ENCODE measurements at places on chromosomes 11 and 22. TPM values are rescaled to one million over a fixed set of nuclear protein-coding genes. Genes with fewer than 3 reads are reported as not detected.
A peak's percentile ranks its signal among the peaks of the same experiment; 100 is the strongest.

- no peaks in the 10 kb centered on the region for H3K4me1 ChIP-seq
- no peak overlapping the region for H3K27ac ChIP-seq
- H3K27me3 ChIP-seq = no peaks in the 10 kb centered on the region
- H3K36me3 ChIP-seq = no peaks in the 10 kb centered on the region
- H3K4me3 ChIP-seq = no peak overlapping the region
These were observed 6.9 kb downstream of the OR10V1 start for GRCh38 chr11:59706518-59707285.

DNA sequence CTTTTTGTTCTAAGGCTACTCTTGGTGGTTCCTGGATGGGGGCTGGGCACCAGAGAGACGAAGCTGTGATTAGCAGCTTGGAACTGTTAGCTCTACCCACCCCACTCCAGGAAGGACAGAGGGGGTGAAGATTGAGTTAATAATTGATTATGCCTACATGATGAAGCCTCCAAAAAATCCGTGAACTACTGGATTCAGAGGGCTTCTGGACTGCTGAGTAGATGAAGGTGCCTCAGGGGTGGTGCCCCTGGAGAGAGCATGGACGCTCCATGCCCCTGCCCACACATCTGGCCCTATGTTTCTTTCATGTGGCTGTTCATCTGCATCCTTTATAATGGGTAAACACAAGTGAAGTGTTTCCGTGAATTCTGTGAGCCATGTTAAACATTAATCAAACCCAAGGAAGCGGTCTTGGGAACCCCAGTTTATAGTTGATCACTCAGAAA is 47.3 kb upstream of the CYP2D6 start:
- no peaks in the 10 kb centered on the region for H3K4me1 ChIP-seq
- no peak overlapping the region for H3K27ac ChIP-seq
- DNase-seq = no peak
- H3K36me3 ChIP-seq = peaks cover 15% of the 10 kb centered on the region

DNA sequence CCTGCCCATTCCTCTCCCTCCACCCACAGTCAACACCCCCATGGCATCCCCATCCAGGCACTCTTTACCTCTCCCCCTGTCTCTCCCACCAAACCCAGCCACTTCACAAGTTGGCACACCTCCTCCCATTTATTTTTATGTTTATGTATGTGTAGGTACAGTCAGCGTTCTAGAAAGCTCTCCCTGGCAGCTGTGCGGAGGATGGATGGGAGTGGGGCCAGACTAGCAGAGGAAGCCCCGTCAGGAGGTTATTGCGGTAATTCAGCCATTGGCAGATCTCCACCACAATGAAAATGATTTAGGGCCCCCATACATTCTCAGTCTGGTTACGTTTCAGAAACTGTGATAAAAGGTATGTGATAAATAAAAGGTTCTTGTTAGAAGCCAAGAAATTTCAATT is 51.3 kb downstream of the BTG4 start:
- H3K4me3 ChIP-seq = no peak overlapping the region
- DNase-seq = no peak
- no peaks in the 10 kb centered on the region for H3K27me3 ChIP-seq
- H3K4me1 ChIP-seq = no peaks in the 10 kb centered on the region
- H3K27ac ChIP-seq = no peak overlapping the region
- H3K36me3 ChIP-seq = no peaks in the 10 kb centered on the region

DNA sequence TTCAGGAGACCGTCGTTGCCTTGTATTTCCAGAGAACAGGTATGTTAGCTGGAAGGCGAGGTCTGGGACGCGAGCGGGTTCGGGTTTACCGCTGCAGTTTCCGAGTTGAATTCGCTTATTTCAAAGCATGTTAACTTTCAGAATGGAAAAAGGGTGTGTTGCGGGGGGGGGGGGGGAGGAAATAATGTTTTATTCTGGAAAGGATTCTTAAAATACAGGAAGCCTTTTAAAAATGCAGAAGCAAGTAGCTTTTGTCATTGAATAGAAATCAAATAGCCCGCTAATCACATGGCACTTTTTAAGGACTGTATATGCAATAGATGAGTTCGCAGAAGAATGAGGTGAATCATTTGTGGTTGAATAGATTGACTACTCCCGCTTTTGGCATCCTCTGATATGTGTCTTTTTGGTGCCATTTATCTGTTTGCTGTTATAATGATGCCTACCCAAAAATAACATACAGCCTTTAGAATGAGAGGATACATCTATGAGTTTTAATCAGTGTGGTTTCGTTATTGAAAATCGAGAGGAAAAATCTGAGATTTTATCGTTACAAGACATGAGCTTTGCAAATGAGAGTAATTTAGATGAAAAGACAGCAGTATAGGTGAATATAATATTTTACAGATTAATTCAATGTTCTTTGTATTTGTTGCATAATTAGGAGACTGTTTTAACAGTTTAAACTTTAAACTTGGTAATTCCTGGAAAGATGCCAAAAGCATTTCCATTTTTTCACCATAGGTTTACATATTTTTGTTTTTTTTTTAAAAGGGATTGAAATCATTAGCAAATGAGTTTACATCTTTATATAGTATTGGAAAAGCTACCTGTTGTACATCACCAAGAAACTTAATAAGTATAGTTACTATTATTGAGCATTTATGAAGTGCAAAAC is 1.7 kb downstream of the PDE3B start:
- H3K27ac ChIP-seq = peak overlapping the region; percentile 94
- no peaks in the 10 kb centered on the region for H3K36me3 ChIP-seq
- no peak for DNase-seq
- no peaks in the 10 kb centered on the region for H3K27me3 ChIP-seq
- H3K4me3 ChIP-seq = peak overlapping the region; percentile 81

- H3K4me1 ChIP-seq = no peaks in the 10 kb centered on the region
- H3K27ac ChIP-seq = peak within 1 kb of the TSS; percentile 95
- peak; percentile 79 for DNase-seq
These were observed at the start of gene APBB1 for GRCh38 chr11:6419009-6419631. APBB1 (minus strand) TSS chr11:6419094; CDS start chr11:6411347, 7,747 bp downstream.

- H3K36me3 ChIP-seq = no peaks in the 10 kb centered on the region
- no peaks in the 10 kb centered on the region for H3K4me1 ChIP-seq
- DNase-seq = peak; percentile 53
- H3K4me3 ChIP-seq = no peak overlapping the region
- no peak overlapping the region for H3K27ac ChIP-seq
- H3K27me3 ChIP-seq = peaks cover 47% of the 10 kb centered on the region
These were observed 1.5 kb downstream of the IFITM5 start for GRCh38 chr11:297586-298405.

The APOA4 gene
- total RNA-seq = not detected

GRCh38 chr11:118998822-118999221 is 884 bp downstream of the CENATAC start:
- no peaks in the 10 kb centered on the region for H3K27me3 ChIP-seq
- no peak for DNase-seq
- peak overlapping the region; percentile 94 for H3K4me3 ChIP-seq
- no peak overlapping the region for H3K27ac ChIP-seq
- peaks cover 18% of the 10 kb centered on the region for H3K4me1 ChIP-seq
- H3K36me3 ChIP-seq = peaks cover 37% of the 10 kb centered on the region

DNA sequence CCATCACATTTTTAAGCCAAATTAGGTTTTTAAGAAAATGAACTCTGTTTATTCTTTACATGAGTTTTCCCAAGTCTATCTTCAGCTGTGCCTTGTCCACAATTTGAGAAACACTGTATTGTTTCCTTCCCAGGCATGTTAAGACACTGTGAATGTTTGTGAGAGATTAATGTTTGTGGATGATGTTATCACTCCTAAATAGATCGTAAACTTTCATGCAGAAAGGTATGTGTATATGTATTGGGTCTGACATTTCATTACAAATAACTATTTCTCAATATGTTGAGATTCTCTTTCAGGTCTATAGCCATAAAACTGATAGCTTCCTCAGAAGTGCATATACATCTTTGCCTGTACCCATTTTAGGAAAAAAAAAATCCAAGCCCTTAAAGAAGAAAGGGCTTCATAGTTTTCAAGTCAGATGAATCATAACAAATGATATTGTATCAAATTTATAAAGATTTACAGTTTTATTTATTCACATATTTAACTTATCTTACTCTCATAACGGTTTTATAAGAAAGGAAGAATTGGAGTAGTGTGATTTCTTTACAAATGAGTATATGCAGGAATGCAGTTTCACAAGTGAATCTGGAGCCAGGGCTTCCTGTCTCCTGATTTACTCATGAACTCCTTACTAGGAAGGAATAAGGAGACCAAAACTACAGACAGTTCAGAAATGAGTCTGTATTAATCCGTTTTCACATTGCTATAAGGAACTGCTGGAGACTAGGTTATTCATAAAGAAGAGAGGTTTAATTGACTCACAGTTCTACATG is 11.2 kb downstream of the OR8D1 start:
- H3K27me3 ChIP-seq = no peaks in the 10 kb centered on the region
- no peak overlapping the region for H3K4me3 ChIP-seq
- H3K4me1 ChIP-seq = no peaks in the 10 kb centered on the region
- no peak overlapping the region for H3K27ac ChIP-seq
- DNase-seq = no peak

GRCh38 chr11:36306888-36307287 is 10.8 kb downstream of the PRR5L start:
- H3K4me1 ChIP-seq = no peaks in the 10 kb centered on the region
- H3K4me3 ChIP-seq = no peak overlapping the region
- H3K27ac ChIP-seq = no peak overlapping the region
- DNase-seq = no peak

DNA sequence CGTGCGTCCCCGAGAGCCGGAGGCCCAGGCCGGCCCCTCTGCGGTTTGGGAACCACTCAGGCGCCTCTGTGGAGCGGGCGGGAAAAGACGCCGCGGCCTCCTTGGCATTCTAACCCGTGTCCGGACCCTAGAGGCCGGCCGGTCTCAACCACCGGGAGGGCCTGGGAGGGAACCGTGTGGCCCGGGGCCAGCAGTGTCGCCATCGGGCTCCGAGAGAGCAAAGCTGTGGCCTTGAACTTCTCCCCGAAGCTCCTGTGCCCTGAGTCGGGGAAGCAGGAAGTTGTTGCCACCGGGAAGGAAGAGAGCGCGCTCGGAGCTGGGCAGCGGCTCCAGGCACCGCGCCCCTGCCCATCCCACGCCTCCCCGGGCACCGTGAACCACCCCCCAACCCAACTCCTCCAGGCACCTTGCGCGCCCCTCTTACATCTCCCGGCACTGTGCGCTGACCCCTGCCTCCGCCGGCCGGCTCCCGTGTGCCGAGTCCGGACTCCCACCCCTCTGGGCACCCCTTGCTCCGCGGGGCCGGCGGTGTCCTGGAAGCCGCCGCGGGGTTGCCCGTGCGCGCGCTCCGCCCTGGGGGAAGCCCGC is 80.0 kb upstream of the PPARA start:
- no peaks in the 10 kb centered on the region for H3K27me3 ChIP-seq
- peak overlapping the region; percentile 75 for H3K4me3 ChIP-seq
- peak; percentile 82 for DNase-seq
- no peaks in the 10 kb centered on the region for H3K36me3 ChIP-seq
- H3K4me1 ChIP-seq = peaks cover 60% of the 10 kb centered on the region

The VSIG2 gene
- 4.8 TPM for total RNA-seq

The USP2 gene
- 108 TPM for total RNA-seq

DNA sequence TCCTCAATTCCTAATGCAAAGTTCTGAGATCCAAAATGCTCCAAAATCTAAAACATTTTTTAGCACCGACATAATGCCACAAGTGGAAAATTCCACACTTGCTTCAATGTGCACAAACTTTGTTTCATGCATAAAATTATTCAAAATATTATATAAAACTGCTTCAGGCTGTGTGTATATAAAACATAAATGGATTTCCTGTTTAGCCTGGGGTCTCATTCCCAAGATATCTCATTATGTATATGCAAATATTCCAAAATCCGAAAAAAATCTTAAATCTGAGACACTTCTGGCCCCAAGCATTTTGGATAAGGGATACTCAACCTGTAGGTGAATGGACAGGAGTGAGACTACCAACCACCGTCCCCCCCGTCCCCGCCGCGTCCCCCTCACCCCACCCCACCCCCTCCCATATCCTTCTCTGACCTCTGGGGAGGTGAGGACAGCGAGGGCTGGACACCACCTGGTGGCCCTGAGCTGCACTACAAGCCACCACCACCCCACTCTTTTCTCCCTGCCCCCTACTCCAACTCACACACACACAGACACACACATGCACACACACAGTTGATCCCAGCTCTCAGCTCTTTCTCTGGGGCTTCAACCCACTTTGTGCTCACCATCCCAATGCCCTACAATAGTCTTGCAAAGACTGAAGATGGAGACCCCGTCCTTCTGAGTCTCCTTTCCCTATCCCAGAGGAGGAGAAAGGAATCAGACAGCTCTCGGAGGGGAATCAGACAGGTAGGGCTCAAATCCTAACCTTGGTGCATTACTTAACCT is 101.0 kb downstream of the PDE2A start:
- no peak for DNase-seq
- no peak overlapping the region for H3K27ac ChIP-seq
- H3K36me3 ChIP-seq = peaks cover 5% of the 10 kb centered on the region
- no peak overlapping the region for H3K4me3 ChIP-seq

- no peak overlapping the region for H3K4me3 ChIP-seq
- no peak overlapping the region for H3K27ac ChIP-seq
- peaks cover 4% of the 10 kb centered on the region for H3K4me1 ChIP-seq
- DNase-seq = no peak
- H3K36me3 ChIP-seq = no peaks in the 10 kb centered on the region
These were observed 234.0 kb downstream of the MIAT start for GRCh38 chr22:26891429-26891828.

- no peak overlapping the region for H3K27ac ChIP-seq
- no peaks in the 10 kb centered on the region for H3K36me3 ChIP-seq
- no peak overlapping the region for H3K4me3 ChIP-seq
- no peak for DNase-seq
- H3K4me1 ChIP-seq = no peaks in the 10 kb centered on the region
These were observed 12.4 kb downstream of the P4HA3 start for GRCh38 chr11:74299015-74299414.

GRCh38 chr11:66221012-66221411 is 47.4 kb upstream of the RAB1B start:
- H3K4me3 ChIP-seq = no peak overlapping the region
- no peaks in the 10 kb centered on the region for H3K27me3 ChIP-seq
- DNase-seq = no peak
- H3K27ac ChIP-seq = no peak overlapping the region
- H3K4me1 ChIP-seq = peaks cover 3% of the 10 kb centered on the region

GRCh38 chr11:86663761-86664160 is 8.7 kb downstream of the ME3 start:
- no peak for DNase-seq
- H3K36me3 ChIP-seq = peaks cover 22% of the 10 kb centered on the region
- H3K4me1 ChIP-seq = no peaks in the 10 kb centered on the region
- H3K27ac ChIP-seq = no peak overlapping the region
- no peaks in the 10 kb centered on the region for H3K27me3 ChIP-seq
- H3K4me3 ChIP-seq = no peak overlapping the region

- no peaks in the 10 kb centered on the region for H3K27me3 ChIP-seq
- H3K27ac ChIP-seq = peak overlapping the region; percentile 65
- peaks cover 26% of the 10 kb centered on the region for H3K36me3 ChIP-seq
- H3K4me1 ChIP-seq = peaks cover 37% of the 10 kb centered on the region
These were observed 3.1 kb upstream of the PYGM start for GRCh38 chr11:64762674-64763525.

The TRPC6 gene
- total RNA-seq = not detected

DNA sequence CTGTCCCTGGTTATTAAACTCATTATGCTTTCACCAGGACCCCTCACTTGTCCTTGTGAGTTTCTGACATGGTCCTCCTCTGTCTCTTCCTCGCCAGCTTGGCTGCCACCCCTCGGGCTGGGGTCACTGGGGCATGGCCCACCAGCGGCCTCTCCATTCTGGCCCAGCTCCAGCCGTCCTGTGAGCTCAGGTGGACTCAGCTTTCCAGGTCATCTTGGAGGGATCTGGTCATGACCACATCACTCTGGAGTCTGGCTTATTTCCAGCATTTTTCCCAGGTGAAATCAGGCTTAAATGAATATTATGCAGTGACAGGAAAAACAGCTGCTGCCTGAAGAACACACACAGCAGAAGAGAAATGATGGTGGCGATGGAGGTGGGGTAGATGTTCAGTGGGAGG is 224.5 kb downstream of the ADAMTS15 start:
- no peaks in the 10 kb centered on the region for H3K27me3 ChIP-seq
- H3K4me1 ChIP-seq = peaks cover 32% of the 10 kb centered on the region
- no peak for DNase-seq
- H3K27ac ChIP-seq = peak overlapping the region; percentile 30
